ENCODE measurements at places on chromosomes 3 and 15.

DNA sequence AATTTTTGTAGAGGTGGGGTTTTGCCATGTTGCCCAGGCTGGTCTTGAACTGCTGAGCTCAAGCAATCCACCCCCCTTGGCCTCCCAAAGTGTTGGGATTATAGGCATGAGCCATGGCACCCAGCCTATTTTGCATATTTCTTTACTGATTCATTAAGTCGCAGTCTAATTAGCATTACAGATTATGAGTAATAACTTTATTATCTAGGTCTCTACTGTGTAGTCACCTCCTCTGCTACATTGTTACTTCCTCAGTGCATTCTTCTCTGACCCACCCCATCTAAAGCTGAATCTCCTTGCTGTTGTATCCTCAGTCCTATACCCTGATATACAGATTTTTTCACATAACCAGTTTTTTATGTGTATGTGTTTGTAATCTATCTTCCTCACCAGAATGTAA is 61.7 kb downstream of the TFDP2 start:
- DNase-seq = no peak

- no peak for DNase-seq
These were observed 4.0 kb downstream of the KNSTRN start for GRCh38 chr15:40386480-40386879.

- no peak for DNase-seq
These were observed 6.5 kb upstream of the TM4SF18 start for GRCh38 chr3:149339931-149340309.

GRCh38 chr3:23303601-23304217 is 100.6 kb downstream of the UBE2E2 start:
- DNase-seq = no peak

DNA sequence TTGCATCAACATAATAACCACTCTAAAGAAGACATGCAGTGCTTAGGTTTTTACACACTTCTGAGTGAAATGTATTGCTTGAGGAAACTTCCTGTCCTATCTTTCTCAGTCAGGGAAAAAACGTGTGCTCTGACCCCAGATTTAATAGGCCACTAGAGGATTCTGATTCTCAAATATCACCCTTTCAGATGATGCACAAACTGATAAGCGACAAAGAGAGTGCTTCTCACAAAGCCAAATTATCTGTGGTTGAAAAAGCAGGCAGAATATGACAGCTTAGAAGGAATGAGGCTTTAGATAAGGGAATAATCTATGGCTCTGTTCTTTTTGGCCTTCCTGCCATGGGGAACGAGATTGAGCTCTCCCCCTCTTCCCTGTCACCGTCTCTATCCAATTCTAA is 583.4 kb upstream of the SGO1 start:
- no peak for DNase-seq

- DNase-seq = no peak
These were observed 64.2 kb downstream of the HACD2 start for GRCh38 chr3:123520656-123521055.

GRCh38 chr15:77495838-77496596 is 75.3 kb downstream of the HMG20A start:
- DNase-seq = no peak

DNA sequence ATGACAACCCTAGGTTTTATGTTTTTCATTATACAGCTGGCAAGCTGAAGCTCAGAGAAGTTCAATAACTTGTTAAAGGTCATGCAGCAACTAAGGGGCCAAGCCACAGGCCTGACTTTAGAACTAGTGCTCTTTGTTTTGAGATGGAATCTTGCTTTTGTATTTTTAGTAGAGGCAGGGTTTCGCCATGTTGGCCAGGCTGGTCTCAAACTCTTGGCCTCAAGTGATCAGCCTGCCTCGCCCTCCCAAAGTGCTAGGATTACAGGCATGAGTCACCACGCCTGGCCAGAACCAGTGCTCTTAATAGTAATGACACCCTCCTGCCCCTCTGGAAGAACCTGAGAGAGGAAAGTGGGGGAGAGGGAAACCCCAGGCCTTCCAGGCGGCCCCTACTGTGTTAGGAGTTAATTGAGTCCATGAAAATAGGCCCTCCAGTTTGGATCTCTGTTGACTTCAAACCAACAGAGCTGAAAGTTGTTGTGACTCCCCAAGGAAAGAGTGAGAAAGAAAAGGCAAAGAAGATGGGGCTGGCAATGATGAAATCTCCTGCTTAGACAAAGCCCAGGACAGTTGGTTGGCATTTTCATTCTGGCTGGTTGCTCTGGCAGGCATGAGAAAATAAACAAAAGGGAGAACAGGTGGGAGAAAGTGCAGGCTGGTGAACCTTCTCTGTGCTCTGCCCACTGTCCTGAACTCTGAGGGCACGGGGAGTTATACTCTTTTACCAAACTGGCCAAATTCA is 3.6 kb upstream of the PRRT3 start:
- DNase-seq = no peak

Data from GM12892 (cell line).